ENCODE measurements at places on chromosomes 7 and 10.

DNA sequence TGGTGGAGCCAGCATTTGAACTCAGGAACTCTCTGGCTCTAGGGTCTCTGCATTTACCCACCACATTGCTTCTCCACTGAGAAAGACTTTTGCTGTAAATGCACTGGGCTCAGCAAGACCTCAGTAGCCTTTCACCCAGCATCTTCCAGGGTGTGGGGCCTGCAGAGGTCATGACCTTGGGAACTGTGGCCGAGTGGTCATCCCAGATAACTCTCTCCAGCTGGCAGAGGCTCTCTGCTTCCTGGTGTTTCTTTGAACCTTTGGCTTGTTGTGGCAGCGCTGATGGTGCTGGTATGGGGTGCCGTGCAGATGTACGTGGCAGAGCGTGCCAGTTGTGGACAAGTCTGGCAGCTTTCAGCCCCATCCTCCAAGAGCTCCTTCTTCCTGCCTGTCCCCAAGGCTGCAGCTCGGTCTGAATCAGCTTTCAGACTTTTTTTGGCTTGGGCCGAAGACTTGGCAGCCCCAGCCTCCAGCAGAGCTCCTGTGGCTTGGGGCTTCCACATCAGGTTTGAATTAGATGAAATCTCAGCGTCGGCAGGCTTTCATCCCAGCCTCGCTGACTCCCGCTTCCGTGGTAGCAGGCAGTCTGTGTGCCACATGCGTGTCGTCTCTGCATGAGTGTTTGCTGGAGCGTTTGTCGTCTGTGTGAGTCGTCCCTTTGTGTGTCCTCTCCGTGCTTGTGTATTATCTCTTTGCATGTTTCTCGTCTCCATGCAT lies 21.5 kb downstream of the ADAMTS14 start:
- DNase-seq: no peak

DNA sequence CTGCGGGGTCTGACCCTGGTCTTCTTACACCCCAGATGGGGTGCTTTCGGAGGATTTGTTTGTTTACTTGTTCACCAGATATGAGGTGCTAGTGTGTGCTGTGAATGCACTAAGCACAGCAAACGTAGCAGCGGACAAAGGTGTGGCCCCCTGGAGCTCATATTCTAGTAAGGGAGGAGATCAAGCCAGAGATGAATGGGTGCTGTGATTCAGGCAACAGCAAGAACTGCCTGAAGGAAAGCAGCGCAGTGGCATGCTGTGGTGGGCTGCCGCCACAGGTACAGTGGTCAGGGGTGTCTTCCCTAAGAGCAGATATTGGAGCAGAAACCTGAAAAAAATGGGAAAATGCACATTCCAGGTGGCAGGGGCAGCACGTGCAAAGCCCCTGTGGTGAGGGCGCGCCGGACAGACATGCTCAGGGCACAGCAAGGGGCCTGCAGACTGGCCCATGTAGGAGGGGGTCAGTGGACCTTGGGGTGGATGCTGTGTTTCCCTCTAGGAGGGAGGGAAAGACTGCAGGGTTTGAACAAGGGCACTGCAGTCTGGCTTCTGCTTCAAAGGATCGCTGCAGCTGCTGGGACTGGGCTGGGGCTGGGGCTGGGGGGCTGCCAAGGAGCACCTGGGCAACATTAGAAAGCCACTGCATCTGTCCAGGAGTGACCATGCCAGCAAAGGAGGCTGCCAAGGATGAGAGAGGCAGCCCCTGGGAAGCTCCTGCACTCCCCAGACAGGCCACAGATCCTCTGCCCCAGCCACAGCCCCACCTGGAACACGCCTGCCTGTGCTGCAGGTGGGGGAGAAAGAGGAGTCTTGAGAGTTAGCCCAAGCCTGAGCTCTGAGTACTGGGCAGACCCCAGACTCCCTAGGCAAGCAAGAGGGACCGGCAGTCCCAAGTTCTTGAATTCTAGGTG lies 927 bp upstream of the DEPP1 start:
- no peak for DNase-seq

DNA sequence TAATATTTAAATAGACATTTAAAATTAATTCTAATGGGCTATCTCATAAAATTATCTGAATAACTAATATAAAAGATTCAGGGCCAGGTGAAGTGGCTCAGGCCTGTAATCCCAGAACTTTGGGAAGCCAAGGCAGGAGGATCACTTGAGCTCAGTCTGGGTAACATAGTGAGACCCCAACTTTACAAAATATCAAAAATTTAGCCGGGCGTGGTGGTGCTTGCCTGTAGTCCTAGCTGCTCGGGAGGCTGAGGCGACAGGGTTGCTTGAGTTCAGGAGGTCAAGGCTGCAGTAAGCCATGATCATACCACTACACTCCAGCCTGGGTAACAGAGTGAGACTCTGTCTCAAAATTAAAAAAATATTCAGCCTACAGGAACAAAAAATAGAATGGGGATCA lies 12.5 kb downstream of the NOBOX start:
- DNase-seq: no peak

- no peak for DNase-seq
Measured at GRCh38 chr10:128036011-128036615, 90.1 kb downstream of the MKI67 start.

GRCh38 chr10:20257422-20257821 lies 441.2 kb downstream of the PLXDC2 start:
- DNase-seq: no peak

Data from stimulated activated CD4-positive, alpha-beta T cell treated with anti-CD3 and anti-CD28 coated beads, TNF-alpha, amount 100 ng/mL, for 1 hour (primary cell).